Sciatic nerve (tissue), 2 donors: ENCODE measurements at places on chromosomes 4 and X. TPM values are rescaled to one million over a fixed set of nuclear protein-coding genes. Genes with fewer than 3 reads are reported as not detected.

DNA sequence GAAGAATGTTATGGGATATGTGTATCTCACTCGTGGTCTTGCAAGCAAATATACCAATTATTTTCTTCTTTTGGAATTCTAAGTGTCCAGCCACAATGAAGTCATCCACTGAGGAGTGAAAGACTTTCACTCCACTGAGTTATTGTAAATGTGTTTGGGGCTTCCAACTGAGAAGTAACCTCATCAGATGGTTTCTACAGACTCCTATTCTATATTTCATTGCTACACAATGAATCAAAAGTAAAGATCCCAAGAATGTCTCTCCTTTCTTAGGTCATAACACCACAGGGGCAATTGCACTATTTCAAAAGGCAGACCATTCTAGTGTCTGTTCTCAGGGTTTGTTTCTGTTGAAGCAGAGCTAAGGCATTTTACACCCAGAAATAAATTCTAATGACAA, 12.3 kb upstream of the VCX2 start:
- no peak for DNase-seq

TRIM60 gene
- total RNA-seq: not detected

- no peak for DNase-seq
These were observed 1.4 kb upstream of the SMR3A start for GRCh38 chr4:70359115-70359661.

- DNase-seq: no peak
These were observed 97.7 kb downstream of the TMA16 start for GRCh38 chr4:163592212-163592611.
